GM13977 (cell line): ENCODE measurements at places on chromosomes 5 and 9.

DNA sequence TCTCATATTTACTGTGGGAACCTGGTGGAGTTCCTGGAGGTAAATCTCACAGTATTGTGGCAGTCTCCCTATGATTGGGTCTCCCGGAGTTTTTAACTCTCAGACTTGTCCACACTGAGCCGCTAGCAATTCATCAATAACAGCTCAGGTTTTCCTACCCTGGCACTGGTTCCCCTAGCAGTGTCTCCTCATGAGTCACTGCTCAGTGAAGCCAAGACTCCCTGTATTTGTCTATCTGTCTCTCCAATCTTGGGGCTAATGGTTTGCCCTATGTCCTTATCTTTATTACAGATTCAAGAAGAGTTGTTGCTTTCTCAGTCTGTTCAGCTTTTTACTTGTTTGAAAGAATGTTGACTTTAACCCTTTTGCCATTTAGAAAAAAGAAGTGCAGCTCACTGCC is 176.7 kb upstream of the FGF10 start:
- no peak for DNase-seq

- DNase-seq = no peak
These were observed 470.6 kb downstream of the CCDC171 start for GRCh38 chr9:16023446-16023845.

DNA sequence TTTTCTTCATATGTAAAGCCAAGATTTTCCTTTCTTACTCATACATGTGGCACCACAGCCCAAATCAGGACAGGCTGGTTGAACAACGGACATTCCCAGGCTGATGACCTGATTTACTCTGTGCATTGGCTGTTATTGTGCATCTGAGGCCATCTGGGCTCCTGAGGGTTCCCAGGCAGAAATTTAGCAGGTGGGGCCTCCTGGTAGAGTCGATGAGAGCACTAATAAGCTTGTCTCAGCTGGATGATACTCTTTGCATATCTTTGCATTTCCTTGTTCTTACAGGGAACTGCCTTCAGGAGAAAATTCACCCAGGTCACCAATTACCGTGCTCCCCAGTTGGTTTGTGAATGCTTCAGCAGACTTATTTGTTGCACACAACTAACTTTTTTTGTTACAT is 605.1 kb downstream of the ELAVL2 start:
- DNase-seq = no peak

DNA sequence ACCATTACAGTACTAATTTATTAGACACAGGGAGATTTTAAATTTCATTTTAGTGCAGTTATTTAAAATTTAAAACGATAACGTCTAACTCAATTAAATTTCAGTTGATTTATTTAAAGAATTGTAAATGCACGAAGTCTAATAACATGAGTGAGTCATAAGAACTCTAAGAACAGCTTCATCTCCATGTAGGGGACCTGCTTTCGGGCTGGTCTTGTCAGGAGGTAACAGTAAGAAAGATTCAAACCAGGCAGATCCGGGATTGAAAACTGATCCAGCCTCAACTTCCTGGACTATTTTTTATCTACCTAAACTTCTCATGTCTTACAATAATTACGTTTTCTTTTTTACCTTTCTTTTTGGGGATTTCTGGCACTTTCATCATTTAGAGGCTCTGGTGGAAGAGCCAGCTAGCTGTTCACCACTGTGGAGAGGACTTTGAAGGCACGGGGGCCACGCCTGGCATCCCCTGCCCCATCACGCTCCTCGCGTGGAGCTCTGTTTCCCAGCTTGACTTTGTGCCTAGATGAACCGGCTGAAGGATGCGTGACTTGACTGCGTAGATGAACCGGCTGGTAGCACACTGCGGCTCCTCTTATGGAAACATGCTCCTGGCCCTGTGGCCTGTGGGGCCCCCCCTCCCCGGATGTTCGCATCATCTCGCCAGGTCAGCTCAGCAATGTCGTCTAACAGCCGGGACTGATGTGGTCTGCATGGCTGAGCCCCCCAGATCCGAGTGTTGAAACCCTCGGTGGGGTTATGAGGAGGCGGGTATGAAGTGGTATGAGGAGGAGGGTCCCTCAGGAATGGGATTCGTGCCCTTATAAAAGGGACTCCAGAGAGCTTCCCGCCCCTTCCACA is 26.0 kb downstream of the NDUFS6 start:
- no peak for DNase-seq

GRCh38 chr5:61245486-61245885 is 83.2 kb upstream of the SMIM15 start:
- DNase-seq = no peak

DNA sequence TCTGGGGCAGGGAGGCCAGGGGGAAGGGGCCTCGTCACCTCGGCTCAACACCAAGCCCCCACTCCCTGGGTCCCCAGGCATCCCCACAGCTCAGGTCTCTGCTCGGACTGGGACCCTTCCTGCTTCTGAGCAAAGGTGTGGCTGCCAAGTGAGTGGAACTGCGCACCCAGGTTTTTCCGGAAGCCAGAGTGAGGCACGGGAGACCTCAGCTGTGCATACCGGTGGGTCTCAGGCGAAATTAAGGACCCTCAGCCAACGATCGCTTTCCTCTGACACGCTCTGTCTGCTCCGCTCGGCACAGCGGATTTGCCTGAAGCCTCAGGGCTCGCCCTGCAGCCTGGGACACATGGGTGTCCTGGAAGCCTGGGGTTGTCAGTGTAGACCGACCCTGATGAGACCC is 41.0 kb upstream of the IRX4 start:
- no peak for DNase-seq

DNA sequence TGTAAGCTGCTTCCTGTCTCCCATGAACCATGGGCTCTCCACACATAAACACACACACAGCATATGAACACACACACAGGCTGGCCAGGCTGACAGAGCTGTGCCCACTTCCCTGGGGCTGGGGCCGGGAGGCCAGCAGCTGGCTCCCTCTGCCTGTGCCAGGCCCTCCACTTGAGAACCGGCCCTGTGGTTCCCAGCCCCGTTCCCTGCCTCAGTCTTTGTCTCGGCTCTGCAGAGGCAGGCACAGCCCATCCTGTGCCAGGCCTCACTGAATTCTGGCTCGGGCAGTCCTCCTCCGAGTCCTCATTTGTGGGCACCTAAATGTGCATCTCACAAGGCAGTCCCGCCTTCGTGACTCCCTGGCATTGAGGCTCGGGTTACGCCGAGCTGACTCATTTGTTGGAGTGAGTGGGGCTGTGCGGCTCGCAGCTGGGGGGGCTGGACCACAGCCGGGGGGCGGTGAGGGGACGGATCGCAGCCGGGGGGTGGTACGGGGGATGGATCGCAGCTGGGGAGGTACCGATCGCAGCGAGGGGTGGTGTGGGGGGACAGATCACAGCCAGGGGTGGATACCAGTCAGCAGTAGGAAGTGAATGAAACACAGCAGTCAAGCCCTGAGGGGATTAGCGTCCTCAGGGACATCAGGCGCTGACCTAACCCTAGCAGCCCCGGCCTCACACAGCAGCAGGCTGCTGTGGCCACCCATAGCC is 72.3 kb downstream of the PSMB7 start:
- DNase-seq = no peak

GRCh38 chr9:68931821-68932220 is 82.1 kb downstream of the PRKACG start:
- no peak for DNase-seq

DNA sequence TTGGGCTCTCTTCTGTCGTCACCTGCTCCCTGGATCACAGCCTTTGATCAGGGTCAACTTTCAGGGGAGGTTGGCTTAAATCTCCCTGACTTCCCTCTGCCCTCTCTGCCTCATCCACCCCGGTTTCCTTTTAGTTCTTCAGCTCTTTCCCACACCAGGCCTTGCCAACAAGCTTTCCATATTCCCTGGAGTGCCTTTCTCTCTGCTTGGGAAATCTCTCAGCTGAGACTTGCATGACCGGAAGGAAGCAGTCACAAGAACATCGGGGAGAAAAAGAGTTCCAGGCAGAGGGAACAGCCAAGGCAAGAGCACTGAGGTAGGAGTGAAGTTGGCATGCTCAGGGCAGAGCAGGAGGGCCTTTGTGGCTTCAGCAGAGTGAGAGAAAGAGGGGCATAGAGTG is 88.4 kb upstream of the HSPA9 start:
- DNase-seq = no peak

GRCh38 chr5:72328172-72328571 is 8.0 kb downstream of the PTCD2 start:
- no peak for DNase-seq

DNA sequence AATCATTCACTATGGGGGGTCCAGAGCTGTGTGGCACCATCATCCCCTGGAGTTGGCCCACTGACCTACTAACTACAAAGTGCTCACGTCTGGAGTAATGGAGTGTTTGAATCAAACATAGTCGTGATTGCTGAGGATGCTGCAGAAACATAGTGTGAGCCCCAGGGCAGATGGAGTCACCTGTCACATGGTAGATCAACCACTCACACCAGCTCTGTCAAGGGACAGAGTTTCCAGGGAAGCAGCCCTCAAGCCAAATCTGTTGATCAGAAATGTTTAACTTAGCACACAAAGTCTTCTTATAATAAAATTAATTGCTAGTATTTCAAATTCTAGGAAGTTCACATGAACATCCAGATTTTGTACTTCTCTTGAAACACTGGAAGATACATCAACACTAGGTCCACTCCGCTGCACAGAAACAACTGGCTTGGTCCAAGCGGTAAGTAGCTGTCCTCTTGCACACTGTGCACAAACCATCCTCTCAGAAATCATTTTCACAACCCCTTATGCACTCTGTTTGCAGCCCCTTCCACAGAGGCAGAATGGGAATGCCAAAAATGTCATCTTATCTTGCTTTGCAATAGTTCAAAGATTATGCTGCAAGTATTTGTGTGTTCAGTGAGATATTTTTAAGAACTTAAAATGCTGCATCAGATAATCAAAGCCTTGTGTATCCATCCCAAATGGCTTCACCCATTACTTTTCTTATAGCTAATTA is 191.0 kb downstream of the EPB41L4A start:
- DNase-seq = no peak

- DNase-seq = peak; percentile 31
These were observed 701 bp downstream of the PARP8 start for GRCh38 chr5:50667023-50667652.

GRCh38 chr5:80653502-80653901 is 950 bp upstream of the MSH3 start:
- DNase-seq = no peak

- no peak for DNase-seq
These were observed 20.5 kb upstream of the VPS13A start for GRCh38 chr9:77156646-77157371.

DNA sequence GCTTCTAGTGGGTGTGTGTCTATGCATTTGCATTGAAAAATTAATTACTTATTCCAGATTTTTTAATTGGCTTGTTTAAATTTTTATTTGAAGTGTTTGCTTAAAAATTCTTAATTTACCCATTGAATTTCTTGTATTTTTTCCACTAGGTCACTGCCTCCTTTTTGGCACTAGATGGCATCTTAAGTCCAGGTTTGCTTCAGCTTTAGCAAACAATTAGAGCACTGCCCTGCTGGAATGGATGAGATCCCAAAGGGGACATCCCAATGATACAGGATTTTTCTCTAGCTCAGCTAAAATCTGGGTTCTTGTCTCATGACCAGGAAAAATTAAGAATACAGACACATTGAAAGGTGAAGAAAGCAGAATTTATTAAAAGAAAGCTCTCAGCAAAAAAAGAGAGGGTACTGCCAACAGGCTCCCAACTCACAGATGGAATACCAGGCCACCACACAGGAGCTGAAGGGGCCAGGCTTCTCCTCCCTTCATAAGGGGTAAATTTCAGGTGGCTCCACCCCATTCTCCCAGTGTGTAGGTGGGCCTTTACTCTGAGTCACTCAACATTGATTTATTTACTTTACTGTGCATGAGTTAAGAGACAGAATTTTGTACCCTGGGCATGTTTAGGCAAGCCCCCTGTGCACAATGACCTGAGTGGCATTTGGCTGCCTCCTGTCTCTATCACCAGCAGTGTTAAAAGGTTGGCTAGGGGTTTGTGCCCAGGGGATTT is 532.4 kb downstream of the ANXA1 start:
- no peak for DNase-seq

DNA sequence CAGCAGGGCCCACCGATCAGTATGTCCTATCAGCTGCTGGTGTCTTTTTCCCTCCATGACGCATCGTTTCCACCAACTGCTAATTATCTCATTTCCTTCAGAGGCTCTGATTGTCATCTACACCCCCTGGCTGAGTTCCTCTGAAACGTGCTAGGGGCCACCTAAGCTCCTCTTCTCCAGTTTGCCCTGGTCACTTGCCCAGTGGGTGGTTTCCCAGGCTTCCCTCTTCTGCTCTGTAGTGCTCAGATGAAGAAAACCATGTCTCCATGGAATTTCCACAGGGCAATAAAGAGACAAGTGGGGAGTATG is 65.3 kb downstream of the TSTD2 start:
- no peak for DNase-seq

DNA sequence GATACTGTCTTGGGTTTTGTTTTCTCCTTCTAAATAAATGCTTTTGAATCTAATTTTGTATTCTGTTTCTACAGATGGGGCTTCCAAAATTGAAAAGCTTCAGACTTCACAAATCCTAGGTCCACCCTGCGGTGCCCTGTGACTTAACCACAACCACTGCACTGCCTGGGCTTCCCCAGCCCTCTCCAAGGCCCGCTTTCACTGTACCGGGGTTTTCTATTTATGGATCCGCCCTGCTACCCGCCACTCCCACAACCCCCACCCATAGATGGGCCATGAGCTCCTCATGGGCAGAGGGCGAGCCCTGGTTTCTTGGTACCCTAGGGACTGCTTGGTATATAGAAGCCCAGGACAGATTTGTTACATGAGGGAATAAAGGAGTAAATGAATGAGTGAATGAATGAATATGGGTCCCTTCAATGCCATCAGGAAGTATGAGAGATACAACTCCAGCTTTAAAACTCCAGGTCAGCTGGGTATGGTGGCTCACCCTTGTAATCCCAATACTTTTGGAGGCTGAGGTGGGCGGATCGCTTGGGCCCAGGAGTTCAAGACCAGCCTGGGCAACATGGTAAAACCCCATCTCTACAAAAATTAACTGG is 39.8 kb upstream of the NEK6 start:
- peak; percentile 14 for DNase-seq

- no peak for DNase-seq
These were observed 9.4 kb downstream of the PDLIM7 start for GRCh38 chr5:177487975-177488374.

DNA sequence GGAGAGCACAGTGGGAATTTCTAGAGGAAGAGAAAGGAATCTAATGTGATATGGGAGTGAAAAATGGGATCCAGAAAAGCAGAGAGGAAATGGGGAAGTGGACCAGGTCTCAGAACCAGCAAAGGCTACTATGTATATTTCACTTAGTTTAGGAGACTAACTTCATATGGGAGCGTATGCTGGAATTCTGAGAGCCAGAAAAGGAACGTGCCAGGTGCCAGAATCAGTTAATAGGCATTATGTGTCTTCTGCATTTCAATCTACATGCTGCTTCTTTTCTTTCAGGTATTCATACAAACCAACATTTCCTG is 28.5 kb upstream of the IFNA14 start:
- DNase-seq = no peak

DNA sequence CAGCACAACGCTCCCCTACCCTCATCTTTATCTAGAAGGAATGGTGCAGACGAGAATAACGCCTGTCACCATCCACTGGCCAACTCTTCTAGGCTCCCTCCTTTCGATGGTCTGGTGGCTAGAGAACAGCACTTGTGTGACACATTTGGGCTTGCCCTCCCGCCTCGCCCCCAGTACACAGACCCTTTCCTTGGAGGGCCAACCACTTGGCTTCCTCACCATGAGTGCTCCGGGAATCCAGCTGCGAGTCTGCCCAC is 1.4 kb downstream of the GNAQ start:
- DNase-seq = peak; percentile 40

GRCh38 chr5:17396247-17396646 is 101.8 kb upstream of the TAF11L2 start:
- no peak for DNase-seq
